Sigmoid colon (tissue), 7 donors: ENCODE measurements at places on chromosomes 1 and 21. TPM values are rescaled to one million over a fixed set of nuclear protein-coding genes. Genes with fewer than 3 reads are reported as not detected.

GRCh38 chr1:233459470-233459945 lies 132.0 kb downstream of the MAP3K21 start:
- no peaks in the 10 kb centered on the region for H3K4me1 ChIP-seq
- no peak overlapping the region for H3K27ac ChIP-seq
- no peak overlapping the region for H3K4me3 ChIP-seq
- H3K27me3 ChIP-seq, result no peaks in the 10 kb centered on the region
- H3K36me3 ChIP-seq, result no peaks in the 10 kb centered on the region

- no peak overlapping the region for H3K4me3 ChIP-seq
- H3K27ac ChIP-seq, result no peak overlapping the region
- no peak for DNase-seq
- no peaks in the 10 kb centered on the region for H3K4me1 ChIP-seq
These were observed 9.3 kb upstream of the FCAMR start for GRCh38 chr1:206979379-206980043.

- no peak overlapping the region for H3K4me3 ChIP-seq
- H3K4me1 ChIP-seq, result peaks cover 6% of the 10 kb centered on the region
- no peaks in the 10 kb centered on the region for H3K36me3 ChIP-seq
- H3K27ac ChIP-seq, result no peak overlapping the region
- H3K27me3 ChIP-seq, result no peaks in the 10 kb centered on the region
- DNase-seq, result no peak
These were observed 138.5 kb upstream of the SGIP1 start for GRCh38 chr1:66395202-66396061.

EPHB2 gene
- total RNA-seq, result 3.0 TPM

GRCh38 chr1:222288053-222288452 lies 259.9 kb downstream of the HHIPL2 start:
- no peak overlapping the region for H3K4me3 ChIP-seq
- H3K4me1 ChIP-seq, result no peaks in the 10 kb centered on the region
- DNase-seq, result no peak
- no peaks in the 10 kb centered on the region for H3K27me3 ChIP-seq
- no peak overlapping the region for H3K27ac ChIP-seq

GRCh38 chr1:115123116-115123515 lies 33.8 kb upstream of the TSPAN2 start:
- DNase-seq, result no peak
- no peak overlapping the region for H3K27ac ChIP-seq
- H3K4me1 ChIP-seq, result no peaks in the 10 kb centered on the region
- H3K4me3 ChIP-seq, result no peak overlapping the region
- H3K27me3 ChIP-seq, result no peaks in the 10 kb centered on the region
- H3K36me3 ChIP-seq, result no peaks in the 10 kb centered on the region

DNA sequence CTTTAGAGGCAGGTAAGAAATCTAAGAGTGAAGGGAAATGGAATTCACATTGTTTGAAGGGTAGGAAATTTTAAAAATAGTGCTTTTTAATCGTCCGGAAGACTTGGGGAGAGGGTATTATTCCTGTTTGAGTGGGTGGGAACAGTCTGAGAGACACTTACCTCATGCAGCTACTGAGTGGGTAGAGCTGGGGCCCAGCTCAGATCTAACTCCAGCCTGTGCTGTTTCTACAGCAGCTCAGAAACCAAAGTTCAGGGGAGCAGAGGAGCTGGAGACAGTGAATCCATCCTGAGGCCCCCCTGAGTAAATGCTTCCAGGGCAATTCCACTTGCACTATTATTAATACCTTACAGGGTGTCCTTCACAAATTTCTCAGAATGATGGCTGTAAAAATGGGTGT lies 63.8 kb downstream of the FGGY start:
- no peaks in the 10 kb centered on the region for H3K36me3 ChIP-seq
- DNase-seq, result no peak
- H3K4me3 ChIP-seq, result no peak overlapping the region
- no peak overlapping the region for H3K27ac ChIP-seq
- no peaks in the 10 kb centered on the region for H3K27me3 ChIP-seq

GRCh38 chr1:211739671-211740411 lies 64.4 kb upstream of the NEK2 start:
- no peaks in the 10 kb centered on the region for H3K27me3 ChIP-seq
- H3K4me3 ChIP-seq, result no peak overlapping the region
- no peaks in the 10 kb centered on the region for H3K36me3 ChIP-seq
- H3K4me1 ChIP-seq, result no peaks in the 10 kb centered on the region

DNA sequence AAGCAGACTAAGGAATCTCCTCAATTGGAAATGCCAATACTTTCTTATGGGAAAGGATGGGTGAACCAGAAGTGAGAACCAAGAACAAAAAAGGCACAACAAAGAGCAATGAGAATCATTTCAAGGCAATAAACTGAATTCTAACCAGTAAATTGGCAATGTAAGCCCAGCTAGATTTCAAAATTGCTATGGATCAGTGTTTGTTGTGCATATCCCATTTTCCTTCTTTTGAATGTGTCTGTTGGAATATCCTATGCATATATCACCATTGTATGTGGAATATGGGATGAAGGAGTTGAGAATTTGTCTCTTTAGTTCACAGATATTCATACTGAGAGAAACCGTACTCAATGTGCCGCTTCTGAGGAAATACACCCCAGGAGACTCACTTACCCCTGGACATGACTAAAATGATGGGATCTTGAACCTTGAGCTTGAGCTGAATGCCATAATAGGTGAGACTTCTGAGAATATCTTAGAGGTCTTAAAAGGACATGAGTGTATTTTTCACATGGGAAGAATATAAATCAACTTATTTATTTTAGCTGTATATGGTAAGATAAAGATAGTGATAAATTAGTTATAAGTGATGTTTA lies 216.0 kb downstream of the BACH1 start:
- no peaks in the 10 kb centered on the region for H3K27me3 ChIP-seq
- no peak overlapping the region for H3K4me3 ChIP-seq
- no peaks in the 10 kb centered on the region for H3K36me3 ChIP-seq
- DNase-seq, result no peak

DNA sequence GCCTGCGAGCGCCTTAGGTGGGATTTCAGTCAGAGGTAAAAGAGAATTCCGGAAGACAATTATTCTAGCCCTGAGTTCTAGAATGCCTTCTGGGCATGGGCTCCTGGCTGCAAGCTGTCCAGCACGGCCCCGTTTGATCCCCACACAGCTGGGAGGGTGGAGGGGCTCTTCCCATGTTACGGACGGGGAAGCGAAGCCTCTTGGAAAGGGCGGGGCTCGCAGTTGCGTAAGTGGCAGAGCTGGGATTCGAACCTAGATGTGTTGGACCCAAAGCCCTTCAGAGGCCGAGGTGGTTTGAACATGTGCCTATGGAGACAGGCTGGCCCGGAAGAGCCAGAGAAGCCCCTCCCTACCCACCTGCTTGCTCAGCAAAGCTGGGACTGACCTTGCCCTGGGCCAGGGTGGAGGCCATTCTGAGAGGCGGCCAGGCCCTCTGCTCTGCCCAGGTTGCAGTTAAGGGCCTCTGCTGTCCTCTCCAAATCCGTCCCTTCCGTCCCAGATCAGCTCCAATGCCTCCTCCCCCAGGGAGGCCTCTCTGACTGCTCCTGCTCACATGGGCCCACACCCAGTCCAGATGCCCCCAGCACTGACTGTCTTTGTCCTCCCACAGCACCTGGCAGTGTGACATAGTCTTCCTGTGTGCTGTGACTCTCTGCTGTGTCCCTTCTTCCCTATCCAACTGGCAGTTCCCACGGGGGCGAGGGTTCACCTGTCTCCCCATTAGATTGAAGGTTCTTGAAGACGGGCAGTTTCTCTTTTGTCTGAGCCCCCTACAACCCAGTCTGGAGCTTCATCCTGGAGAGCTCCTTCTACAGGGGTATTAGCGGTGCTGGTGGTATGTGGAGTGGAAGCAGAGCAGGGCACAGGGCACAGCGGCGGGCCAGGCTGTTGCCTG lies 1.2 kb upstream of the HSPB7 start:
- DNase-seq, result no peak
- peak overlapping the region; percentile 94 for H3K27ac ChIP-seq
- H3K4me3 ChIP-seq, result no peak overlapping the region

GRCh38 chr1:92797961-92798360 lies 13.1 kb upstream of the EVI5 start:
- no peak overlapping the region for H3K4me3 ChIP-seq
- no peaks in the 10 kb centered on the region for H3K4me1 ChIP-seq
- no peak overlapping the region for H3K27ac ChIP-seq
- DNase-seq, result no peak
- H3K27me3 ChIP-seq, result no peaks in the 10 kb centered on the region
- no peaks in the 10 kb centered on the region for H3K36me3 ChIP-seq

- H3K27me3 ChIP-seq, result no peaks in the 10 kb centered on the region
- H3K27ac ChIP-seq, result peak overlapping the region; percentile 65
- peak; percentile 80 for DNase-seq
- no peak overlapping the region for H3K4me3 ChIP-seq
- H3K36me3 ChIP-seq, result no peaks in the 10 kb centered on the region
These were observed 73.4 kb downstream of the GALNT2 start for GRCh38 chr1:230140221-230141020.

HEYL gene
- total RNA-seq, result 3.8 TPM

TSPEAR gene
- total RNA-seq, result not detected

- no peaks in the 10 kb centered on the region for H3K27me3 ChIP-seq
- H3K4me3 ChIP-seq, result no peak overlapping the region
- peaks cover 48% of the 10 kb centered on the region for H3K36me3 ChIP-seq
- peaks cover 4% of the 10 kb centered on the region for H3K4me1 ChIP-seq
- no peak overlapping the region for H3K27ac ChIP-seq
These were observed 37.0 kb downstream of the PCSK9 start for GRCh38 chr1:55076356-55076755.

GRCh38 chr1:215128504-215128903 lies 46.0 kb downstream of the KCNK2 start:
- H3K36me3 ChIP-seq, result no peaks in the 10 kb centered on the region
- H3K4me1 ChIP-seq, result no peaks in the 10 kb centered on the region
- no peak for DNase-seq
- no peak overlapping the region for H3K4me3 ChIP-seq
- no peak overlapping the region for H3K27ac ChIP-seq

CD1B gene
- total RNA-seq, result not detected

UBASH3A gene
- total RNA-seq, result not detected

ADORA1 gene
- total RNA-seq, result not detected

LENEP gene
- not detected for total RNA-seq

DCDC2B gene
- not detected for total RNA-seq

DNA sequence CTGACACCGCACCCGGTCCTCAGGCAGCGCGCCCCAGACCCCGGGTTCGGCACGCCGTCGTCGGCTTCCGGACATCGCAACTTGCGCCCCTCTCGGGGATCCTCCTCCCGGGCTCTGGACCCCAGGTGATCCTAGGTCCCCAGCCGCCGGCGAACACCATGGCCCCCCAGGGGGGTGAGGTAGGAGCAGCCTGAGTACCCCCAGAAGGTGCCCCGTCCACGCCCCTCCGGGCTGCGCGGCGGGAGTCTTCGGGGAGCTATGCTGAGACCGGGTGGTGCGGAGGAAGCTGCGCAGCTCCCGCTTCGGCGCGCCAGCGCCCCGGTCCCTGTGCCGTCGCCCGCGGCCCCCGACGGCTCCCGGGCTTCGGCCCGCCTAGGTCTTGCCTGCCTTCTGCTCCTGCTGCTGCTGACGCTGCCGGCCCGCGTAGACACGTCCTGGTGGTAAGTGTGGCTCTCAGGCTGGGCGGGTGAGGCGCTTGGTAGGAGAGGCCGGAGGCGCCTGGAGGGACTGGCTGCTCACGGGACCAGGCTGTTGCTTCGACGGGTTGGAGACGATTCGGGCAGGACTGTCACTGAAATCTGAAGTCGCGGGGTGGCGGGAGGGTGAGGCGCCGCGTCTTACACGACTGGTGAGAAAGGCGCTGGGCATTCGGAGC lies 367 bp downstream of the WNT2B start:
- H3K4me3 ChIP-seq, result peak overlapping the region; percentile 17
- no peak for DNase-seq
- H3K36me3 ChIP-seq, result no peaks in the 10 kb centered on the region
- H3K27me3 ChIP-seq, result peaks cover 18% of the 10 kb centered on the region
- H3K4me1 ChIP-seq, result peaks cover 18% of the 10 kb centered on the region

GRCh38 chr1:154862907-154863306 lies 7.2 kb downstream of the KCNN3 start:
- peak overlapping the region; percentile 26 for H3K27ac ChIP-seq
- no peaks in the 10 kb centered on the region for H3K36me3 ChIP-seq
- no peaks in the 10 kb centered on the region for H3K27me3 ChIP-seq
- DNase-seq, result no peak
- no peaks in the 10 kb centered on the region for H3K4me1 ChIP-seq

NPHS2 gene
- not detected for total RNA-seq

DNA sequence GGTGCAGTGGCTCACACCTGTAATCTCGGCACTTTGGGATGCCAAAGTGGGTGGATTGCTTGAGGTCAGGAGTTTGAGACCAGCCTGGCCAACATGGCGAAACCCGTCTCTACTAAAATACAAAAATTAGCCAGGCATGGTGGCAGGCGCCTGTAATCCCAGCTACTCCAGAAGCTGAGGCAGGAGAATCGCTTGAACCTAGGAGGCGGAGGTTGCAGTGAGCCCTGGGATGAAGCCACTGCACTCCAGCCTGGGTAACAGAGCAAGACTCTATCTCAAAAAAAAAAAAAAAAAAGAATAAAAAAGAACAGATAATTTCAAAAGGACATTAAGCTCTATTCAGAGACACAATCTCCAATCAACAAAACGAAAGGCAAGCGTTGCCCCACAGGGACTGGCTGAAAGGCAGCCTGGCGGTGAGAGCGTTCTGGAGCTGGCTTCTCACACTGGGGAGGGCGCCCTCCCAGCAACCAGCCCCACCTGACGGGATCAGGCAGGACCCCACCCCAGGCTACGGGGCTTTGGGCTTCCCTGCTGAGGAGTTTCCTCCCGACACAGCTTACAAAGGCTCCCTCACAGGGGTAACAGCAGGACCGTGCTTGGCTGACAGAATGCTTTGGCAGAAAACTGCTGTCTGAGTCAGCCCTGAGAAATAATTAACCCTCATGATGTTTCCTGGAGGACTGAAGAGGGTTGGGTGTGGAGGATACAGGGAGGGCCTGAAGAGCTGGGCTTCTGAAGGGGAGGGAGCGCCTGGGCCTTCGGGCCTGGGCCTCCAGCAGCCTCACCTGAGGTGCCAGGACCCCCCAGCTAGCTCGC lies 31.1 kb upstream of the SRP9 start:
- H3K27me3 ChIP-seq, result no peaks in the 10 kb centered on the region
- H3K36me3 ChIP-seq, result no peaks in the 10 kb centered on the region
- peak; percentile 85 for DNase-seq
- peak overlapping the region; percentile 50 for H3K4me3 ChIP-seq
- H3K27ac ChIP-seq, result peak overlapping the region; percentile 90

DNA sequence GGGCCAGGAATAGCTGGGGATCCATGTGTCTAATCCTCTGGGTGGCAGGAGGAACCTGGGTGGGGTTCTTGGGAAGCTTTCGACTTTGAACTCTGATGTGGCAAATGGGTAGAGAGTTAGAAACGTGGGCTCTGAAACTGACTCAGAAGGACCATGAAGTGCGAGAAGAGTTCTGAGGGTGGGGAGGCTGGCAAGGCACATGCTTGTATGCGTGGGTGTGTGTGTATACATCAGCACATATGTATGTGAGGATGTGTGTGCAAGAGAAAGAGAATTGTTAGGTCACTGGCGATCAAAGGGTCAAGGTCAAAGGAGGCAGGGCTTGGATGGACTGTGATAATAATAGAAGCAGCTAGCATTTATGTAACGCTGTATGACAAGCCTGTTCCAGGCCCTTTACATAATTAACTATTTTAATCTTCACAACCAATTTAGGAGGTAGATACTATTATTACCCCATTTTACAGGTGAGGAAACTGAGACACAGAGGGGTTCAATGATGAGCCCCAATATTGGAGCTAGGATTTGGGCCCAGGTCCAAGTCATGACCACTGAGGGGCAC lies 84.5 kb upstream of the POU3F1 start:
- no peaks in the 10 kb centered on the region for H3K4me1 ChIP-seq
- no peaks in the 10 kb centered on the region for H3K27me3 ChIP-seq
- no peak overlapping the region for H3K27ac ChIP-seq
- DNase-seq, result peak; percentile 24
- H3K36me3 ChIP-seq, result no peaks in the 10 kb centered on the region
- H3K4me3 ChIP-seq, result no peak overlapping the region

CD244 gene
- total RNA-seq, result not detected
